NAMALWA (cell line): ENCODE measurements at places on chromosomes 7 and 10.

- no peak for DNase-seq
Observed at GRCh38 chr7:111006040-111006439, 84.9 kb upstream of the LRRN3 start.

GRCh38 chr10:102492983-102493382, 9.5 kb downstream of the ACTR1A start:
- no peak for DNase-seq

DNA sequence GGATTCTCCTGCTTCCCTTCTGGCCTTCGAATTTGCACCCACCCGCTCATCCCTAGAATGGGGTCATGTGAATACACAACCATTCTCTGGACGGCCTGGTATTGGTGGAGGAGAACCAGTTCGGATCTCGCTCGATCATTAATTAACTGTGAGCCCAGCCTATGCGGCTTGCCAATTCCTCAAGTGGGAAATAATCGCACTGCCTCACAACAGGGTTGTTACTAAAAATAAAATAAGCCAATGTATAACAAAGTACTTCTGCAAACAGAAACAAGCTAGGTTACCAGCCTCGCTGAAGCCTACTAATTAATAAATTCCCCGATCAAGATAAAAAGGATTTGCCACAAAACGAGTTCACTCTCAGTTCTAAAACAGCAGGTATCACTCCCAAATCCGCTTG, 16.2 kb downstream of the CTBP2 start:
- no peak for DNase-seq

DNA sequence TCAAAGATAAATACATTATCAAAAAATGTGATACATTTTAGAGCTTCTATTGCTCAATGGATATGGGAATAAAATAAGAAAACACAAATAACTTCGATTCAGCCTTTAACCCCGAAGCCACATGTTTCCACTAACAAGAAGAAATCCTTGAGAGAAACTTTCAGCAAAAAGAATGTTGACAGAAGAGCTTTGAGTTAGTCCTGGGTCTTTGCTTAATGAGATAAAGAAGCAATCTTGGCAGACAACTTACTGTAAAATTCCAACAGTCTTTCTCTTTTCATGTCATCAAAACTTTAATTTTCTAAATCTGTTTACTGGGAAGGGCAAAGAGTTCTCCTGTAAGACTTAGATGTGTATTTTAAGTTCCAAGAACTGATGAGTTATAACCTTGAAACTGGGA, 810.2 kb downstream of the CNTNAP2 start:
- no peak for DNase-seq
